Colonic mucosa (tissue), 4 donors: ENCODE measurements at places on chromosomes 12 and 14. TPM values are rescaled to one million over a fixed set of nuclear protein-coding genes. Genes with fewer than 3 reads are reported as not detected.
A peak's percentile ranks its signal among the peaks of the same experiment; 100 is the strongest.

The DAO gene
- total RNA-seq: 2.2 TPM

DNA sequence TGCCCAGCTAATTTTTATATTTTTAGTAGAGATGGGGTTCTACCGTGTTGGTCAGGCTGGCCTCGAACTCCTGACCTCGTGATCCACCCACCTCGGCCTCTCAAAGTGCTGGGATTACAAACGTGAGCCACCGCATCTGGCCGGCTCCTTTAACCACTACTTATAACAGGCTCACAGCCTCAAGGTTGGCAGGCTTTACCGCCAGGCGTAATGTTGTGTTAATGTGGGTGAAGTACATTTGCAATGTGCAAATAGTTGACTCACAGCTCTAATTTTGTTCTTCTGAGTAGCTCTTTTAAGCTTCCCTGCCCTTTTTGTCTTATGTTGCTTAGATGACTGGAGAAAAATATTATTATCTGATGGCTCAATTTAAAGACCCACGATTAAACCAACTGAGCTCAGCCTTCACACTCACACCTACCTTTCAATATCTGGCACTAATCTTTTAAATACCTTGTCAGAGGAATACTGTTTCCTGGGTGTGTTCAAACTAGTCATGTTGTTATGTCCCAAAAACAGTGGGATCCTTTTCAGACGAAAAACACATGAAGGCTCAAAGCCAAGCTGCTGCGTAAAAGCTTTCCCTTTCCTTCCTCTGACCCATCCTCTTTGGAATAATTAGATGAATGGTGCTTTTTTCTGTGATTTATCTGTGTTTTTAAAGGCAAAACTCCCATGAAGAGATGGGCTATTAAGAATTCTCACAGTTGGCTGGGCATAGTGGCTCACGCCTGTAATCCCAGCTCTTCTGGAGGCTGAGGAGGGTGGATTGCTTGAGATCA is 57.2 kb upstream of the USP44 start:
- no peak overlapping the region for H3K27ac ChIP-seq
- H3K36me3 ChIP-seq: no peaks in the 10 kb centered on the region
- no peaks in the 10 kb centered on the region for H3K4me1 ChIP-seq
- no peak overlapping the region for H3K4me3 ChIP-seq
- no peaks in the 10 kb centered on the region for H3K27me3 ChIP-seq
- DNase-seq: peak; percentile 25

GRCh38 chr12:19688532-19688931 is 249.2 kb downstream of the AEBP2 start:
- H3K27ac ChIP-seq: no peak overlapping the region
- no peaks in the 10 kb centered on the region for H3K4me1 ChIP-seq
- no peaks in the 10 kb centered on the region for H3K36me3 ChIP-seq
- H3K27me3 ChIP-seq: no peaks in the 10 kb centered on the region
- H3K4me3 ChIP-seq: no peak overlapping the region
- no peak for DNase-seq

- no peaks in the 10 kb centered on the region for H3K27me3 ChIP-seq
- H3K27ac ChIP-seq: no peak overlapping the region
- no peaks in the 10 kb centered on the region for H3K36me3 ChIP-seq
- H3K4me3 ChIP-seq: no peak overlapping the region
- DNase-seq: no peak
These were observed 40.6 kb upstream of the EML1 start for GRCh38 chr14:99752486-99753121.

GRCh38 chr14:50260511-50260910 is 29.1 kb upstream of the SOS2 start:
- no peak for DNase-seq
- no peaks in the 10 kb centered on the region for H3K36me3 ChIP-seq
